Vagina (tissue), 2 donors: ENCODE measurements at places on chromosomes 5 and 9. TPM values are rescaled to one million over a fixed set of nuclear protein-coding genes. Genes with fewer than 3 reads are reported as not detected.

- peaks cover 25% of the 10 kb centered on the region for H3K4me1 ChIP-seq
- peak overlapping the region; percentile 69 for H3K4me3 ChIP-seq
- no peaks in the 10 kb centered on the region for H3K36me3 ChIP-seq
- H3K27ac ChIP-seq, result peak overlapping the region; percentile 80
Measured at GRCh38 chr5:179344431-179345182, 654 bp downstream of the ADAMTS2 start.

DNA sequence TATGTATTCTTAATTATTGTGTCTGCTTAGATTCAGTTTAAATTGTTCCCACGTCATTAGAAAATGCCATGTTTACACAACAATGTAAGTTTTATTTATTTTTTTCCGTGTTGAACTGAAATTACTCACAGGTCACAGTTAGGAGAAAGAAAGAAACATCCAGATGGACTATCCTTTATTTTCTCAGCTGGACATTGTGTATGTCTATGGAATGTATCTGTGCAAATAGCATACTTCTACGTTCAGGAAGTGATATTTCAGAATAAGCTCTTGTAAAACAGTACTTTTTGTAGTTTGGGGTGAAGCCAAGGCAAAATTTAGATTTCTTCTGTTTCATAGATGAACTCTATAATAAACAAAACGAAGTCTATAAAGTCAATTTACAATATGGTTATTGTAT is 249.0 kb upstream of the ZNF608 start:
- H3K27ac ChIP-seq, result no peak overlapping the region
- H3K4me1 ChIP-seq, result no peaks in the 10 kb centered on the region
- H3K4me3 ChIP-seq, result no peak overlapping the region

DNA sequence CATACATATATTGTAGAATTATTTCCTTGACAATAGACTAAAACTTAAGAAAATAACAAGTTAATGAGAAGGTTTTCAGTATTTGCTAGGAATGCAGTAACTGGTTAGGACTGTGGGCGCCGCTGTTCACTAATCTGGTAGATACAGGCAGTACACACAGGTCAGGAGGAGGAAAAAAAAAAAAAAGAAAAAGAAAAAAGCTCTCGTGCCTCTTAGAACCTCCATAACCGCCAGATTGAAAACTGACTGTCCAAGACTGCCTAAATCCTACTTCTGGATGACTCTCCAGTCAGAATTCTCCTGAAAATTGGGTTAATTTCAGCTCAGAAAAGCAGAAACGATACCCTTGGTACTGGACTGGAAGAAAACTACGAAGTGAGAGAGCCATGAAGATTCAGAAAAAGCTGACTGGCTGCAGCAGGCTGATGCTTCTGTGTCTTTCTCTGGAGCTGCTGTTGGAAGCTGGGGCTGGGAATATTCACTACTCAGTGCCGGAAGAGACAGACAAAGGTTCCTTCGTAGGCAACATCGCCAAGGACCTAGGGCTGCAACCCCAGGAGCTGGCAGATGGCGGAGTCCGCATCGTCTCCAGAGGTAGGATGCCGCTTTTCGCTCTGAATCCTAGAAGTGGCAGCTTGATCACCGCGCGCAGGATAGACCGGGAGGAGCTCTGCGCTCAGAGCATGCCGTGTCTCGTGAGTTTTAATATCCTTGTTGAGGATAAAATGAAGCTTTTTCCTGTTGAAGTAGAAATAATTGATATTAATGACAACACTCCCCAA is at the start of gene PCDHGA1:
TSS of gene PCDHGA1 (plus strand) at position 216 of the 782 bp plus-strand sequence.
- DNase-seq, result no peak
- no peaks in the 10 kb centered on the region for H3K4me1 ChIP-seq
- H3K4me3 ChIP-seq, result no peak within 1 kb of the TSS
- H3K27me3 ChIP-seq, result no peaks in the 10 kb centered on the region

GRCh38 chr5:151134228-151134627 is 23.4 kb downstream of the ANXA6 start:
- no peak overlapping the region for H3K4me3 ChIP-seq
- no peak for DNase-seq
- no peak overlapping the region for H3K27ac ChIP-seq
- no peaks in the 10 kb centered on the region for H3K4me1 ChIP-seq
- H3K36me3 ChIP-seq, result no peaks in the 10 kb centered on the region
- no peaks in the 10 kb centered on the region for H3K27me3 ChIP-seq

The SLC2A6 gene
- total RNA-seq, result 3.7 TPM

The SLCO6A1 gene
- not detected for total RNA-seq

The NIM1K gene
- total RNA-seq, result not detected

The RANBP3L gene
- total RNA-seq, result 3.2 TPM
